ENCODE measurements at places on chromosomes 2 and 18.

- no peak for DNase-seq
These were observed 98.6 kb downstream of the HDAC4 start for GRCh38 chr2:239302083-239302807.

DNA sequence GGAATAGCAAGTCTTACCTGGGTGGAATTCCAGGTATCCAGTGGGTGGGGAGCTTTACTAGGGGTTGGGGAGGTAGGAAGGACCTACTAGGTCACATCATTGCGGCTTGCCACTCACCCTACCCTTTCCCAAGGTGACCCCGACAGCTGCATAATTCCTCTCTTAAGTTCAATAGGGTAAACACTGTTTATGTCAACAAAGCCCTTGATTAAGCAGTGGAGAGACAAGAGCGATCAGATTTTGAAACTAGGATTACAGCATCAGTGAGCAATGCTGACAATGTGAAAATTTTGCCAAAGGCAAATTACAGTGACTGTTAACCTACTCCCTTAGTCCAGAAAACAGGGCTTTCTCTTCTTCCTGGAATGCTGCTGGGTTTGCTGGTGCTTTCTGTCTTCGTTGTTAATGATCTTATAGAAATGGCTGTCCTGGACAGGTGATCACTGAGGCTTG lies 14.5 kb downstream of the SLC19A3 start:
- DNase-seq: peak; percentile 7

DNA sequence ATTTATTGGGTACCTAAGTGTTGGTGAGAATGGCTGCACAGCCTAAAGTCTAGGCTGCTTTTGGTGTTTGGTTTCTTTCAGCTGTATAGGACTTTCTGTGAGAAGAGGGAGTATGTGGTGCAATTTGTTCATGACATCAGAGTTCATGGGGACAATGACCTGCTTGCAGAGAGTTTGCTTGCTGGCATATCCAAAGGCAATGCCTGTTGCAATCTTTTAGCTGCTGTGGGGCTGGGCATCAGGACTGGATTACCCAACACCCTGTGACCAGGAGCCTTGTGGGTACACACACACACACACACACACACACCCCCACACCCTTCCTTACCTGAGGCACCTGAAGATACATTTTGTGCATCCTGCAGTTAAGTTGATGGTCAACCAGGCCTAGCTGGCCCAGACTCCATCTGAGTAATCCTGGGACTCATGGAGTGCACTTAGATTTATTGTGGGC lies 68.4 kb downstream of the LIPG start:
- DNase-seq: no peak

DNA sequence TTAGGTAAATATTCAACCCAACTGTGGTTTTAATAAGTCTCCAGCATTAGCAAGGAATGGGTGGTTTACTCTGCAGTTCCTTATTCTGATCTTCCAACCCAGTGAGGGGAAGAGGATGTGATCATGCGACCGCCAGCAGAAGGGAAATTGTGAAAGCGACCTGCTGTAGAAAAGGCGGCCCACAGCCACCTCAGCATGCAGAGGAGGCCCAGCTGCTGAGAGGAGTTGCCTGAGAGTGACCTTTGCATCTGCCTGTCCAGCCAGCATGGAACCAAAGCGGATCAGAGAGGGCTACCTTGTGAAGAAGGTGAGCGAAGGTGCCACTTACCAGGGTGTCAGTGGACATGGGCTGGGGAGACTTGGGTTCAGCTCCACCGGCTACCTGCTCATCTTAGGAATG lies at the start of gene PLEK:
TSS of gene PLEK (plus strand) at position 196 of the 400 bp plus-strand sequence. CDS start at position 266, 70 bp downstream.
- DNase-seq: no peak

GRCh38 chr2:1677821-1678165 lies 66.5 kb downstream of the PXDN start:
- no peak for DNase-seq

DNA sequence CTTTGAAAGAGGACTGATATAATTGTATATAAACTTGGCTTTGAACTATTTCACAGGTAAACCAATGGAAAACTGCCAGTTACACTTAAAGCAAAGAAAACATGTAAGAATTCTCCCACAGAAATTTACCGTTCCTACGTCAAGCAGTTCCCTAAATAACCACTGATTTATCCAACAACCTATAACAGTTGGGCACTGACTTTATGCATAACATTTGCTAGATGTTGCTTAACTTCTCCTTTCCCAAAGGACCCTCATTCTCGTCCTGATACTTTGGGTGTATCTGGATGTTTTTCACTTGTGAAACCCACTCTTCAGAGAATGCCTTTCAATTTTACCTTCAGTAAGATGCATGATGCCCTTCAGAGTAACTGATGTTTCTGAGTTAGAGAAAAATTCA lies 43.8 kb downstream of the STAT1 start:
- DNase-seq: no peak

GRCh38 chr2:28209261-28209691 lies 183.4 kb upstream of the FOSL2 start:
- DNase-seq: no peak

GRCh38 chr18:48742706-48743475 lies 204.1 kb downstream of the CTIF start:
- peak; percentile 53 for DNase-seq

- no peak for DNase-seq
These were observed 40.1 kb downstream of the TNP1 start for GRCh38 chr2:216819766-216820165.

DNA sequence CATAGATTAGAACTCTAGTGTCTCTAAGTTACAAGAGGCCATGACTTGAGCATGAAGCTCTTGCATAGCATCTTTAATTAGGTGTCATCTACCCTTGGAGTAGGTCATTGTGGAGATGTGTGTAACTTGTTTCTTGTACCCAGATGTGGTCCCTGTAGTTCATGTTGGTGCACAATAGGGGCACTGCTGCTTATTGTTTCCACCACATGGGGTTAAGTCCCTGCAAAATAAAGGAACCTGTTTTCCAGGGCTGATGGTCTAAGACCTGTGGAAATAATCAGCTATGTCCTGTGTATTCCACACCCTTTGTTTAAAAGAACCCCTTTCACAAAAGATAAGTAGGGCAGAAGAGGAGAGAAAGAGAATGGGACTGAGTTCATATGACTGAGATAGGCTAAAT lies 28.6 kb downstream of the ASXL3 start:
- DNase-seq: no peak

DNA sequence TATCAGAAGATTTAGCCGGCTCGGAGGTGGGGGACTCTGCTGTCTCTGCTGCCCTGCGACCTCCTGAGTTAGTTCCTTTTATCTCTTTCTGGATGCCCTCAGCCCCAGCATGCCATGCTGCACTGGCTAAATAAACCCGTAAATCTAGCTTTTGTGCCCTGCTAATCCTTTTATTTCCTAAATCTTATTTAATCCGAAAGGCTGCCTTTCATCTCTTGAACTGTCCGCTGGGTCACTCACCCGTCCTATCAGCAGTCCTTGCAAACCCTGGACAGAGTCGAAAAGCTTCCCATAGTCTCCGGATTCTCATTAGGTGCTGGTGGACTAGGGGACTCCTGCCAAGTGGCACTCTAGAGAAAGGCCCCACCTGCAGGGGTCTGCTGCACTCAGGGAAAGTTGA lies 122.0 kb upstream of the APCDD1 start:
- no peak for DNase-seq

DNA sequence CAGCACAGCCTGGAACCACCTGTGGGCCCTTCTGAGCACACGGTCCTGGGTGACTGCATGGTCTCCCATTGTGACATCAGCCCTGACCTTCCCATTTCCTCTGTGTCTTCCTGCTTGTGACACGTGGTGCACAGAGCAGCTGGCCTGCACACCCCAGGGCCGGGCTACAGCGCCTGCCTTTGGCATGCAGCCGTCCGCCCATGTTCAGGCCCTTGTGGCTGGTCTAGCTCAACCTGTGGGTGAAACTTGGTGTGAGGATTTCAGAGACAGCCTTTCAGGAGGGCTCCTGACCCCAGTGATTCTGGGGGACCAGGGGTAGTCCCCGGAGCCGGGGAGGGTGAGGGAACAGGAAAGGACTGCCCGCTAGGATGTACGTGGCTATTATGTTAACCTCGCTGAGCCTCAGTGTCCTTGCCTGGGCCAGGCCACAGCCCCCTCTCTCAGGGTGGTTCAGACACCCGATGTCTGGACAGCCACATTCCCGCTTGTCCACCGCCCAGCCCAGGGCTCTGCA lies 284.8 kb upstream of the HS6ST1 start:
- no peak for DNase-seq

DNA sequence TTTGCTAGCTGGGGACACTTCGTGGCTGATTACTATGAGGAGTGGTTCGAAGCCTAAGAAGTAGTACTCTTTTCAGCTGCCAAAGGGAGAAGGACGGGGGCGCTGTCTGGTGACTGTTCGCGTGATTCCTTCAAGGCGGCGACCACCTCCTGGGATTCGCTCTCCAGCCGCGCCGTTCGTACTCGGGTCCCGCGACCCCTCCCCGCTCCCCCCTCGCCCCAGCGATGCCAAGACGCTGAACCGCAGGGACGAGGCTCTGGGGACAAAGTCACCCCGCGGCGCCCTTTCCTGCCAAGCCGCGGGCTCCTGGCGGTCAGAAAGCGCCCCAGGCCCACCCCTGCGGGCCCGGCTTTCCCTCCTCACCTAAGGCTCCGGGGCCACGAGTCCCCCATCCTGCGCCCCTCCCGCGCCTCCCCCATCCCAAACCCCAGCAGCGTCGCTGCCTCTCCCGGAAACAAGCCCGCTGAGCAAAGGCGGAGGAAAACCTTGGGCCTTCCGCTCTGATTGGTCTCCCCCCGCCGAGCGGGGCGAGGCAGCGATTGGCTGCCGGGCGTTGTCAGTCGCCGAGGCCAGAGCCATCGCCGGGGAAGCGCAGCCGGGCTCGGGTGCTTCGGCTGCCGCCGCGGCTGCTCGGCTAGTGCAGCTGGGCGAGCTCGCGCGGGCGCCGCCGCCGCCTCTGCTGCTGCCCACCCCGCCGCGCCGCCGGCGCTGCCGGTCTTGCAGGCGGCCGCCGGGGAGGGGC lies 404.3 kb downstream of the XIRP2 start:
- DNase-seq: peak; percentile 91

GRCh38 chr2:25331686-25332365 lies 9.9 kb downstream of the DNMT3A start:
- DNase-seq: no peak

- DNase-seq: no peak
These were observed 86.7 kb upstream of the B3GNT7 start for GRCh38 chr2:231308631-231309428.

DNA sequence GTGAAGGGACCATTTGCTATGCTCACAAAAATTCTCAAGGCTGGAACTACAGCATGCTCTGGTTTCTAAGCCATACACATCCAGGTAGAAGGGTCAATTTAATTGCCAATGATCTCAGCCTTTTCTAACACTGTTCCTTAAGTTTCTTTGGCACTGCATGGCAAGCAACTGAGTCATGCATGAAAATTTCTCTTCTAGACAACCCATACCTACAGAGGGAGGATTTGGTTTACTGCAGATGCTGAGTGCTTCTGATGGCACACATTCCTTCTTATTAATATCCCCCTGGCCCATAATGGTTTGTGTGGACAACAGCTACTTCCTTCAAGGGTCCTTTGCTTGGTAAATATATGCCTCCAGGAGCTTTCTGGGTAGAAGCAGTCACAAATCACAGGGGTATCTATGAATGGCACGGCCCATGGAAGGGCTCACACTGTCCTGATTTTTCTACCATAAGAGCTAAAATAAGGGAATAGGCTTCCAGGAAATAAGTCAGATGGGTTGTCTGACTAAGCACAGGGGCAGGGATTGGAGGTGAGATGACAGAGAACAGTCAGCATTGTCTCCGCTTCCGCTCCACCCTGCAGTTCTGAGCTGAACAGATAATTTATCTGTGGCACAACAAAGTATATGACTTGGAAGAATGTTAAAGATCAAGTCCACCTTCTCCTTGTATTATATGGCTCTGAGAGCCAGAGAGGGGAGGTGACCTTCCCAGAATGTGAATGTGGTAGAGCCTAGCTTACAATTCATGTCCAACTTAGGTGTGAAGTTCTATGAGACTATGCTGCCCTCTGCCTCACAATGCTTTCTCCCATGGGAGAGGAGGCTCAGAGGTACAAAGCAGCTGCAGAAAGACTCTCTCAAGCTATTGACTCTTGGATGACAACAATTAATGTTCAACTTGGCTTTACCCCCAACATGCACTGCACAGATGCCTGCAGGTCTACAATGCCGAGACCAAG lies 199.2 kb upstream of the TNP1 start:
- no peak for DNase-seq

DNA sequence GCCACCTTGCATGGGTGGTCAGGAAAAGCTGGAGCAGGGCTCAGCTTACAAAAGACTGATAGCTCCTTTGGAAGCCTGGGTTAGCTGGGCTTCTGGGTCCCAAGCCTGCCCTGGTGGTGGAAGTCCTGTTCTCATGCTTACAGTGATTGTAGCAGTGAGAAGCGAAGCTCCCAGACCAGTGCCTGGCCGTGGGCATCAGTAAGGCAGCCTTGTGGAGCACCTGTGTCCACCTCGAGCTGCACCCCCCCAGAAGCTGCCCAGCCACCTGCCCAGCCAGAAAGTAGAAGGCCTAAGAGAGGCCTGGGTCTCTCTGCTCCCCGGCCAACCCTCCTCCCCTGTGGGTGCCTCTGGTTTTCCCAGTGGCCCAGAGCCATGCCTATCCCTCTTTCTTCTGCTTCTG lies 10.5 kb downstream of the GLI2 start:
- no peak for DNase-seq

- peak; percentile 32 for DNase-seq
These were observed 194.5 kb upstream of the LRRTM1 start for GRCh38 chr2:80499095-80499494.

DNA sequence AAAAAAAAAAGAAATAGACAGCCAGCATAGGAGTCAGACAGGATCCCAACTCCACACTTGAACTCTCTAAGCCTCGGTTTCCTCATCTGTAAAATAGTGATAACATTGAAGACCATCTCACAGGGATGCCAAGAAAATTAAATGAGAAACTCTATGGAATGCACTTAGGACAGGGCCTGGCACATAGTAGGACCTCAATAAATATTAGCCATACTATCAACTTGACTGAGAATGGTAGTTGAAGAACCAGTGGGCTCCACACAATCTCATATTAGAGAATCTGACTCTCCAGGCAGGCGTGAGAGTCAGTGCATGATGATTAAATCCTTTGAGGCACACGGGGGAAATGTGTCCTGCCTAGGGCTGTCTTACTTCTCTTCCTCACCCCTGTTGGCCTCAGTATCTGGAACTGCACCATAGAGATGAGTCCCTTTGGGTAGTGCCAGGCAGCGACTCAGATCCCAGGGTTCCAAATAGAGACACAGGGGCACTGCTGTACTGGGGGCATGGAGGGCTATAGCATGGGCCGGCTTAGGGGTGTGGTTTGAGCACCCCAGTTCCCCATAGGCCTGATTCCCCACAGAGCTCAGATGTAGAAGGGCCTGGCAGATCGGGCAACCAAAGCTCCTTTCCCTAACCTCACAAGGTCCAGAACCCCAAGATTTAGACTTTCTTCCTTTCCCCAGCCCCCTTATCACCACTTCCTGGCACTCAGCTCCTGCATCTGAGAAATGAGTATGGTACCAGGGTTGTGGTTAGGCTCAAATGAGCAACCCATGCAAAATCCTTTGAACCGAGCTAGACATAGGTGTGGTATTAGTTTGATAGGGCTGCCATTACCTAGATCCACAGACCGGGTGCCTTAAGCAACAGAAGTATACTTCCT lies 51.3 kb upstream of the CAB39 start:
- DNase-seq: no peak
